ENCODE measurements at places on chromosomes 5 and 9.

DNA sequence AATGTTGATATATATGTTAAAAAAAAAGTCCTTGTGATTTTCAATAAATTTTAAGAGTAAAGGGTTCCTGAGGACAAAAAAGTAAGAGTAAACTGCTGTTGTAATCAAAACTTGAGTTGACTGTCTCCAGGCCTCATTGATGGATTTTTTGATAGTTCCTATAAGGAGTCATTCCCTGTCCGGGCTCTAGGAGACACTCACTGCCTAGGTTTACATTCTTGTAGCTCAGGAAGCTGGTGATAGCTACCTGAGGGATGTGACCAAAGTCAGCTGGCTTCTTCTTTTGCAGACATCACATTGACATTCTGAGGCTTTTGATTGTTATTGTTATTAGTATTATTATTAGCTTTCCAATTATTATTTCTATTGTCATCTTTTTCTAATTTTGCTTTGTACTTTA is 116.5 kb upstream of the FBXL7 start:
- no peak for DNase-seq

DNA sequence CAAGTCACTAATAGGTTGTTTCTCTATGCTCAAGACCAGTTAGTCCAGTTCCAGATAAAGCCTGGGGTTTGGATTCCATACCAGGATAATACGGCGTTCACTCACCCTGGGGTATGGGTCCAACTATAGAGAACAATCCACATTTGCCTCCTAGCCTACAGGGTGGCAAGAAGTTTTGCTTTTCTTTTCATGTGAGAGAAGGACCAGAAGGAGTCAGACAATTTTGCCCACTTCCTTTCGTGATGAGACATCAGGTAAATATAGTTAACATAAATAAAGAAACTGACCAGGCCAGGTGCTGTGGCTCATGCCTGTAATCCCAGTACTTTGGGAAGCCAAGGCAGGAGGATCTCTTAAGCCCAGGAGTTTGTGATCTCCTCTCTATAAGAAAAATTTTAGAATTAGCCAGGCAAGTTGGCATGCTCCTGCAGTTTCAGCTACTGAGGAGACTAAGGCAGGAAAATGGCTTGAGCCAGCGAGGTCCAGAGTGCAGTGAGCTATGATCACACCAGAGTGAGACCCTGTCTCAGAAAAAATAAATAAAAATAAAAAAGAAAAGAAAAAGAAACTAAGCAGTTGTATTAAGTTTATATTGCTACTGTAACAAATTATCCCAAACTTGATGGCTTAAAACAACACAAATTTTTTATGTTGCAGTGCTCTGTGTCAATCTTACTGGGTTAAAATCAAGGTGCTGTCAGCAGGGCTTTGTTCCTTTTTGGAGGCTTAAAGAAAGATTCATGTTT is 7.5 kb upstream of the REEP5 start:
- DNase-seq = no peak

DNA sequence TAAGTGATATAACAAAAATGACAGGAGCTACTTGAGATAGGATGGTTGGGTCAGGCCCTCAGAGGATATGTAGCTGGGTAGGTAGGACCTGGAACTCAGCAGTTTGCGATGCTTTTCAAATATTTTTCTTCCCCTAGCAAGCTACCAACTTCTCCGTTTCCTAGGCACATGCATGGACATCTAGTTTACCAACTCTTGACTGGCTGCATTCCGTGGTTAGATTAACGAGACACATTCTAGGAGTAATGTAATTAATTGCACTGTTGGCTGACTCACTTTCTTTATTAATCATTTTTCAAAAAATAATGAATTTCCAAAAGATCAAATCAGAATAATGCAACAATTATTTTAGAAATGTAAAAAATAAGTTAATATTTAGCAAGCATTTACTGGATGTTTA is 95.9 kb downstream of the MACIR start:
- DNase-seq = no peak

- no peak for DNase-seq
Observed at GRCh38 chr9:120603591-120603990, 23.6 kb upstream of the CDK5RAP2 start.

DNA sequence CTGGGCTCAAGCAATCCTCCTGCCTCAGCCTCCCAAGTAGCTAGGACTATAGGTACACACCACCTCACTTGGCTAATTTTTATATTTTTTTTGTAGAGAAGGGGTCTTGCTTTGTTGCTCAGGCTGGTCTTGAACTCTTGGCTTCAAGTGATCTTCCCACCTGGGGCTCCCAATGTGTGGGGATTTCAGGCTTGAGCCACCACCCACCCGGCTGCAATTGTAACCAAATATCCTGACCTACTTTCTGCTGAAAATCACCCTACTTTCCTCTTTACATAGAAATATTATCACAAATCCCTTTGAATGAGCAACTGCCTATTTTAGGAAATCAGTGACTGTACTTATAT is 59.6 kb upstream of the ZNF608 start:
- no peak for DNase-seq

DNA sequence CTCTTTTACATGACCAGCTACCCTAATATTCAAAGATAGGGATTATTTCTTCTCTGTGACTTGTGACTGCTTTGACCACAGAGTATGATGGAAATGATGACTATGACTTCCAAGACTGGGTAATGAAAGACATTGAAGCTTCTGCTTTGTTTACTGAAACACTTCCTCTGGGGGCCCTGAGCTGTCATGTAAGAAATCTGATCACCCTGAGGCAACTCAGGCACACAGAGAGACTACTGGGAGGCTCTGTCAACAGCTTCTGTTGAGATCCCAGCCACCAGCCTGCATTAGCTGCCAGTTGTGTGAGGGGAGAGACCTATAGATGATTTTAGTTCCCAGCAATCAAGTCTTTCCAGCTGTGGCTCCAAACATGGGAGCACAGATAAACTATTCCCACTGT is 76.5 kb downstream of the KCTD16 start:
- no peak for DNase-seq

- no peak for DNase-seq
Observed at GRCh38 chr9:73434826-73435225, 283.2 kb downstream of the ANXA1 start.

DNA sequence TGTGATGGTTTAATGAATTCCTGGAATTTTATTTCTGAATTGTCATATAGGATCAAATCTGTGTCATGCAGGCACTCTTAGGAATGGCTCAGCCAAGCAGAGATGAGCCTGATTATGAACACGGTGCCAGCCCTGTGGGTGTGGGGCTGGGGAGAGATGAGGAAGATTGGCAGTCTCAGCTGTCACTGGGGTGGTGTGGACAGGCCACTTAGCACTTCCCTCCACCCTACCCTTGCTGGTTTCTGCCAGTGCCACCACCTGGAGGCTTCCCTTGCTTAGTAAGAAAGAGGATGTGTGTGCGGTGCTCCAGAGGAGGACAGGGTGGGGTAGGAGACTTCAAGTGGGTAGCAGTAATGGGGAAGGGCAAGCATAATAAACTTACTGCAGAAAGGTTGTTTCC is 226.6 kb downstream of the CD180 start:
- no peak for DNase-seq

DNA sequence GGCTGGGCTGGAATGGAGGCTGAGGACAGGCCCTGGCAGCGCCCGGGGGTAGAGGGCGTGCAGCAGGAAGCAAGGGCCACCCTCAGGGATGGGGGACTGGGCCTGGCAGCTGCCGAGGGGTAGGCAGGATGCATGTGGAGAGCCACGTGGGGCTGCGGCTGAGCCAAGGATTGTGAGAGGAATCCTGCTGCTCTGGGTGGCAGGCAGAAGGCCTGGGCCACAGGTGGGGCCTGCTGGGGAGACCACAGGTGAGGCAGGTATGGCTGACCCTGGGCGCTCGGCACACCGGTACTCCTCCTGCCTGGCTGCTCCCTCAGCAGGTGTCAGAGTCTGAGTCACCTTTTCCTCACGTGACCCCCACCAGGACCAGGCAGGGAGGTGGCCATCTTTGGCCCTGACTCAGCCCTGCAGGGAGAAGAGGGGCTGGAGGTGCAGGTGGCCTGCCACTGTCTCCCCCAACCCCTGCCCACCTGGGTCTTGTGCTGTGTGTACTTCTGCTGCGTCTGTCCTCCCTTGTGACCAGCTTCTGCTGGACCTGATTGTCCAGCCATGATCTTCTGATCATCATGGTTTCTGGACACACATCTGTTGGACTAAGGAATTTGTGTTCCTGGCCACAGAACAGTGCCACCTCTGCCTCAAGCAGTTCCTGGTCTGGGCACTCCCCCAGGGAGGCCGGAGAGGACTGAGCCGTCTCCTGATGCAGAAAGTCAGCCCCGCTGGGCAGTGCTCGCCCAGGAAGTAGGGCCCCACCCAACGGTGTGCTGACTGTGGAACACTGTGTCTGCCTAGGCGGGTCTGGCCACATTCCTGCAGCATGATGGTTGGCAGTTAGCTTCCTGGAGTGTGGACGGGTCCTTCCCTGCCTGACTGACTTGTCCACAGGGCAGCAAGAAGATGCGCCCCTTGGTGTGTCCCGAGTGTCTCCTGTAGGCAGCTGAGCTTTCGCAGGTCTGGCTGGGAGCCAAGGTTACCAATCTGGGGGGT is 6.4 kb downstream of the ARRDC1 start:
- no peak for DNase-seq

GRCh38 chr5:139513852-139514485 is 31.4 kb upstream of the STING1 start:
- no peak for DNase-seq

- no peak for DNase-seq
Observed at GRCh38 chr5:129372025-129372424, 88.1 kb upstream of the ADAMTS19 start.

DNA sequence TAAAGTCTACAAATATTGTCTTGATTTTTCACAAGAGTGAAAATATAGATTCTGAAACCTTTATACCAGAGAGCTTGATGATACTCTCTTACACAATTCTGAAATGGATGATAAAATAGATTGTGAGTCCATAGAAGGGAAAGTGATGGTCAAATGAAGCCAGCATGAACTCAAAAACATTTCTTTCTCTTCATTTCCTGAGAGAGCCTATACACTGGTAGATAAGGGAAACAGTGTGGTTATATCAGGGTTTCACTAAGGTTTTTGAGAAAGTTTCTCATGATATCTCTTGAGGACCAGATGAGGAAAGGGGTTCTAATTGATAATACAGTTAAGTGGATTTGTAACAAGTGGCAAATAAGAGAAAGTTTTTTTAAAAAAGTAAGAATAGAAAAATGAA is 254.1 kb downstream of the PJA2 start:
- DNase-seq = no peak

DNA sequence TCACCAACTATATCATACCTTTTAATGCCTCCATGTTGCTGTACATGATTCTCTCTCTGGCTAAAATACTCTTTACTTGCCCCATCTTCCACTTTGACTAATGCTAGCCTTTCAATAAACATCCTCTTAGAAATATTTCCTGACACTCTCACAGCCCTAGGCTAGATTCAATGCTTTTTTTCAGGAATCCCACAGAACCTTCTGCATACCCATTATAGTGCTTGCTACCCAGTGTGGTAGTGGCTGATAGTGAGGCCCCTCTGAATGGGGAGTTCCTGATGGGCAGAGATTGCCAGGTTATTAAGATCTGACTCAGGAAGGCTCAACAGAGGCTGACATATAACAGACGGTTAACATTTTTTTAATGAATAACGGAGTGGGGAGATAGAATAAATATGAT is 11.6 kb downstream of the SSBP2 start:
- no peak for DNase-seq

- no peak for DNase-seq
Observed at GRCh38 chr5:178434016-178434761, 156.0 kb downstream of the COL23A1 start.

GRCh38 chr9:137647096-137647714 is 28.4 kb downstream of the EHMT1 start:
- DNase-seq = no peak

DNA sequence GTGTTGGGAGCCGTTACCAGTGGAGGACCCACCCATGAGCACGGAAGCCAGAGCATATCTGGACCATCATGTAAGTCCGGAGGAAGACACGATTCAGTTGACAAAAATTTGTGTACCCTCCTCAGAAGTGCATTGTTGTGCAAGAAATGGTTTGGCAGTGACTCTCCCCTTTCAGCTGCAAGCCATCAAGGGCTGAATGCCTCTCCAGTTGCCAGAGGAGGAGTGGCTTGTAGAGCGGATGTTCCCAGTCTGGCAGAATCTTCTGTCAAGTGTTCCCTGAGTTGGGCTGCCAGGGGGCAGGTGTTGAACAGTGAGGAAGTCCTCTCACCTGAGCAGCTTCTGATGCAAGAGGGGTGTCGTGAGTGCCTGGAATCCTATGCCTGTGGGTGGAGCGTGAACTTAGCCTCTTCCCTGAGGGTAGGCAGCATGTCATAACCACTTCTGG is 27.6 kb upstream of the CDKN2AIPNL start:
- DNase-seq = no peak

GRCh38 chr5:33966805-33967204 is 17.7 kb downstream of the SLC45A2 start:
- no peak for DNase-seq

DNA sequence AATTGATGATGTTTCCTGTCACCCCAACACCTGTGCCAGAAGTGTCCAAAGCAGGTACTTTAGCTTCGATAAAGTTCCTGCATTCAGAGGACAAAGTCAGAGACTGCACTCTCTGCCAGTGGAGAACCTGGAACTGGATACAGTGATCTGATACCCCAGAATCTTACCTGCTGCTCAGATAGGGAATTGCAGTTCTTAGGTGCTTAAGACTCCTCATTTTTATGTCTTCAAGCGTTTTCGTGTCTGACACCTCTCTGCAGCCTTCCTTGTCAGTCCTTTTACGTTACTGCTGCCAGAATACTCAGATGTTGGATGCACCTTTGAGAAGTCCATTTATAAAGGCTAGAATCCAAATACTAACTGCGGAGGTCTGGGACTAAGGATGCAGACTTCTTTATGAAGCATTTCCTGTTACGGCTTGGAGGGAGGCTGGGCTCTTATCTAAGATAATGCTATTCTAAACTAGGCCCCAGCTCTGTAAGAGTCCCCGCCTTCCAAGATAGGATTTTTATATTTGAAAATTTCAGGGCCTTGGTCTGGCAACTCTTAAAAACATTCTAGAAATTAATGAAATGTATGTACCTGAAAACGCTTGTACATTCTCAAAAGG is 1.9 kb downstream of the ISOC1 start:
- DNase-seq = no peak

GRCh38 chr5:102069974-102070373 is 226.1 kb downstream of the SLCO4C1 start:
- no peak for DNase-seq

- no peak for DNase-seq
Observed at GRCh38 chr9:36174731-36175130, 5.5 kb downstream of the CCIN start.

Measured in stimulated activated CD8-positive, alpha-beta memory T cell treated with anti-CD3 and anti-CD28 coated beads, Interleukin-12 subunit alpha, Interleukin-12 subunit beta, amount 100 ng/mL, for 4 hours (primary cell).